ENCODE measurements at places on chromosomes 5 and 9. TPM values are rescaled to one million over a fixed set of nuclear protein-coding genes. Genes with fewer than 3 reads are reported as not detected.
A peak's percentile ranks its signal among the peaks of the same experiment; 100 is the strongest.

DNA sequence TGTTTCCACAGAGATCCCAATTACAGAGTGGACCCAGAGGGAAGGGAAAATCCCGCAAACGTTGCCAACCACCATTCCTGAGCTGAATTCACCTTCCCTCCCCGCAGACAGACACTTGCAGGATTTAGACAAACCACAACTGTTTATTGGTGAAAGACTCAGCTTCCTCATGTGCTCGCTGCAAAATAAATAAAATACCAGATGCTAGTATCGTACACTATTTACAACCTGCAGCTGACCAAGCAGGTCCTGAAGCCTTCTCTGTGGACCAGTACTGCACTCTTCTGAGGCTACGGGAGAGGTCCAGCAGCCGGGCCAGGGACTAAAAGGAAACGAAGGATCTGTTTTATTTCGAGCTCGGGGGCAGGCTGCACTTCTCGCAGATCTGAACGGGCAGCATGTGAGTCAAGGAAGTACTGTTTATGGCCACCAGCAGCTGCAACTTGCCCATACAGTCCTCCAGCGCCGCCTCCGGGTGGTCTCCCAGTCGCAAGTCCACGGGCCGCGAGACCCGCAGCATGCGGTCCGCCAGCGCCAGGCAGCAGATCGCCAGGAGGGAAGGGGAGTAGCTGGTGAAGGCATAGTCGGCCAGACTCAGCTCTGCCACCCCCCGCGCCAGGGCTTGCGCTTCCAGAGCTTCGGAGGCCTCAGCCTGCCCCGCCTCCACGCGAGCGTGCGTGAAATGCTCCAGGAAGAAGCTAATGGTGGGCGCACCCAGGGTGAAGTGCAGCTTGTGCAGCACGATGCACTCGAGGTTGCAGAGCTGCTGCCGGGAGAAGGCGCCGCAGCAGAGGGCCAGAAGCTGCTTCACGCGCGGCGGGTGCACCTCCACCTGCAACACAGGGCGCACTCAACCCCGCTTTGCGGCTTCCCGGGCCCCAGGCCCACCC lies 2.1 kb downstream of the CCNO start:
- no peak for DNase-seq

GRCh38 chr5:113170707-113171106 lies 194.1 kb downstream of the DCP2 start:
- no peak for DNase-seq

DNA sequence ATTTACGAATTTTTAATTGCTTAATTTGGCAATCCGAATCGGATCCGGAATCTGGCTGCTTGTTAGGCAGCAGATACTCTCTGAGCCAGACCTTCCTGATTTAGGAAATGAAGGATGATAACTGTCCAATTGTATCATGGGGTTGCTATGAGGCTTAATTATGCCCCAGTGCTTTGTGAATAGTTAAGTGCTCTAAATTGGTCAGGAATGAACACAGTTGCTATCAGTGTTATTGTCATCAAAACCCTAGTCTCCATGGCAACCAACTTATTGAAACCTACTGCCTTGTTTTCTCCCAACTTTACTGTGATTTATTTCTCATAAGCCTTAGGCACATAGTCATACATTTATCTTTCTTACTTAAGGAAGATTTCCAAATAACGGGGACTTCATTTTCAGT lies 47.9 kb downstream of the MAMDC2 start:
- no peak for DNase-seq

DNA sequence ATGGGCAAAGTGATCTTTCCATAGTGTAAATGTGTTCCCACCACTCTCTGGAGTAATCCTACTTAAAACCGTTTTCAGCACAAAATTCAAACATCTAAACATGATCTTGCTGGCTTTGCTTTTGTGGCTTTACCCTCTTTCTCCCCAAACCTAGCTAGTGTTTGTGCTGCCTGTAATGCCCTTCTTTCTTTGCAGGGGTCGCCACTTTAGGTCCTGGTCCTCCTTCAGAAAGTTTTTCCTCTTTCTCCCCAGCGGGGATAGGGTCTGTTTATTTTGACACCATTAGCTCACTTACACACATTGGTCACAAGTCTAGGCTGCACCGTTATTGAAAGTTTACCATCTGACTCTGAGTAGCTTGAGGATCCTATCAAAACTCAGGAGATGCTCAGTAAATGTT lies 736 bp upstream of the HSD17B4 start:
- no peak for DNase-seq

- DNase-seq = no peak
Measured at GRCh38 chr9:69745716-69746437, 13.9 kb downstream of the PTAR1 start.

DNA sequence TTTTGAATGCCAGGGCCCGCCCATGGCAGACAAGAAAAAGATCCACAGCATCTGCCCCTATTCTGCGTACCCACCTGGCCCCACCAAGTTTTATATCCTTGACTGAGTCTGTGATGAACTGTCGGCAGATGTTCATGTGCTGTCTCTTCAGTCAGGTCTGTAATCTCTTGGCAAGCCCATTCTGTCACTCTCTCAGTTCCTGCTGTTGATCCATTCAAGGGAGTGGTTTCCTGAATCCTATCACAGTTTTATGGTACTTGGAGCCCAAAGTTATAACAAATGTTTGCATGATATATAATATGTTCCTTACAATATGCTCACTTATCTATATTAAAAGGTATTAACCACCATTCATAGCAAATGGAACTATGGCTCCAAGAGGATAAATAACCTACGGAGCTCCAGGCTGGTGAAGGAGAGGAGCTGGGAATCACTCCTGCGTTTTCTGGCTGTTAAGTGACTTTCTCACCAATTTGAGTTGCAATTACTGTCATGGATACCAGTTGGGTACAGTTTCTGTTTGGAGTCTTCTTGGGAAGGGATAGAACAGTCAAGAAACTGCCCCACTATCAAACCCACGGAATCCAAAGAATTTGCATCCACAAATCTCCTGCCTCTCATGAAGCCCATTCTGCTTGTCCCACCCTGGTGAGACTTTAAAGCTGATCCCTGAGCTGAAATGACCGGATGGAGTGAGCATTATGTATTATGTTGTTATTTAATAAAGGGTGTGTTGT lies 103.4 kb upstream of the SPRY4 start:
- DNase-seq = no peak

DNA sequence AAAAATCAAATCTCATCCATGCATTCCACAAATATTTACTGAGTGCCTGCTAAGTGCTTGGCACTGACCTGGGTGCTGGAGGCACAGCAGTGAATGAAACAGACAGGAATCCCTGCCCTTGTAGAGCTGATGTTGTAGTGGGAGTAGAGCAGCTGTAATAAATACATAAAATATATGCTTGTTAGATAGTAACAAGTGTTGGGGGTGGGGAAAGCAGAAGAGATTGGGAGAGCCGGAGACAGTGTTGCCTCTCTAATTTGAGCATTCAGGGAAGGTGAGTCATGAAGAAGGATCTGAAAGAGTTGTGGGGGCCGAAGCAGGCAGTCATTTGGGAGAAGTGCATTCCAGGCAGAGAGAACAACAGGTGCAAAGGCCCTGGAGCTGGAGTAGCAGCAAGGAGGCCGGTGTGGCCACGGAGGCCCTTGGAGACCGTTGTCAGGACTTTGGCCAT lies 97.9 kb downstream of the ZNF618 start:
- no peak for DNase-seq

- DNase-seq = no peak
Measured at GRCh38 chr9:69376651-69377050, 51.6 kb downstream of the ENTREP1 start.

DNA sequence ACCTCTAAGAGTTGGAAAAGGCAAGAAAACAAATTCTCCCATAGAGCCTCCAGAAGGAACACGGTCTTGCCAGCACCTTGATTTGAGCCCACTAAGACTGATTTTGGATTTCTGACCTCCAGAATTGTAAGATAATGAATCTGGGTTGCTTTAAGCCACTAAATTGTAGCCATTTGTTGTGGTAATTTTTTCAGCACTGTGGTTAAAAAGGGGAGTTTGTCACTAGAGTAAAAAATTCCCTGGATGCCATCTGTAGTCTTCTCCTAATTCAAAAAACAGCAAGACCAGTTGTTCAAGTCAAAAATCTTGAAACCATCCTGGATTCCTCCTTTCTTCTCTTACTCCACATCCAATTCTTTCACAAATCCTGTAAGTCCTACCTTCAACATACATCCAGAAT lies 39.6 kb downstream of the NRG2 start:
- DNase-seq = no peak

DNA sequence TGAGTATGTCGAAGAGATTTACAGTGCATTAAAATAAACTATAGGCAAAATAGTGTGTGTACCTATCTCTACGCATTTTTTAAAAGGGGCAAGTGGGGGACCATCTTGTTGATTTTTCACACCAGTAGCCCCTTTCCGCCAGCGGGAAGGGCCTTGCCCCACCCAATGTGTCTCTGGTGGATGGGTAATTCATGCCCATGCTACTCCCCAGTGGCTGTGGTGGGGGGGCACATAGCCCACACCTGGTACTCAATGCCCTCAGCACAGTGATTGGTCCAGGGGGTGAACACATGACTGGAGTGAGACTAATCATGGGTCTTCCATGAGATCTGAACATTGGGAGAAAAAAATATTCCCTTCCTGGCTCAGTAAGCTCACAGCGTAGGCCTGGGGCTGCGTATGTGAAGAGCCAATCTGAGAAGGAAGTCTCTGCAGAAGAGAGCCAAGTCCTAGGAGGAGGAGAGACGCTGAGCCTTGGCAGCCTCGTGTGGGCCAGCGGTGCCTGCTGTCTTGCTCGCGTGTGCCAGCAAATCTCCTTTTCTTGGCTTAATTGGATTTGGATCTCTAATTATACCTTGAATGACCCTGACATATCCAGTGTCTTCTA lies 103.4 kb downstream of the ADAMTS2 start:
- DNase-seq = no peak

DNA sequence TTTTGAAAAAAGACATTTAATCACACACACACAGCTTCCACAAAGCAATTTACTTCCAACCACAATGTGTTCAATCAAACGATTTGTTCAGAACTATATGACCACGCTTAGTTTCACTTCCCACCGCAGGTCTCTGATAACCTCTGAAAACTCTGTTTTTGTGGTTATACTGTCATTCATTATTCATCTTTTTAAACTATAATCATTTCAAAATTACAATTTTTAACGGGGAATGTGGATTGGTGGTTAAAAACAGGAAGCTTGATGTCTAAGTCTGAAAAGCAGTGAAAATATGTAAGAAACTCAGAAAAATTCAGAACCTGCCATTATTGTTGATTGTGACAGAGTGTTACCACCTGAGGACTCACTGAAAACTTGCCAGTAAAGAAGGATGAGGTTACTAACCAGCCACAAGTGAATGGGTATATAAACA lies 12.7 kb upstream of the TMEM174 start:
- no peak for DNase-seq

- no peak for DNase-seq
Measured at GRCh38 chr9:68739621-68740174, 34.7 kb downstream of the PIP5K1B start.

DNA sequence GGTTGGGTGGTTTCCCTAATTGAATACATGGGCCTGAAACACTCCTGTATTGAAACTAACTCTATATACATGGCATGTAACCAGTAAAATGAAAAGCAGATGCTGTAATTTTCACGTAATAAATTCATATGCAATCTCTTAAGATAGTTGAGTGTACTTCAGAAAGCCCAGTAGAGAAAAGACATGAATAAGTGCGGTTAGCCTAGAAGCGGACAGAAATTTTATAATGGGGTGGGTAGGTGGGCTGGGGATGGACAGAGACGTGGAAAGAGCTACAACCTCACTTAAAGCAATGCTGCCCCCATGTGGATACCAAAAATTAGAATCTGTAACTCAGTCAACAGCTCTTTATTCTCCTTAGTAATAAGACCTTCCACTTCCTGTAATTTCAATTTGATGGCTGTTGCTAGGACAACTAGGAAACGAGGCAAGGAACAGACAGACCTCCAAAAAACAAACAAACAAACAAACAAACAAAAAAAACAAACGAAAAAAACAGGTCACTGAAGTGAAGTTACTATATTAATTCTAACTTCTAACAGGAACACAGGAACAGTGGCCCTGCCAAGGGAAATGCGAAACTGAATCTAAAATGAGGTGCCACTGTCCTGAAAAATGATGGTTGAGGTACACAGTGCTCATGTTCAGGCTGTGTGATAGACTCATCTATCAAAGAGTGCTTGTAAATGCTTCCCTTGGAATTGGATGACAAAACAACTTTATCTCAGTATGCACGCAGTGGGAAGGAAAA lies 103.4 kb upstream of the GNA14 start:
- DNase-seq = peak; percentile 12

GRCh38 chr9:96599298-96599697 lies 20.3 kb downstream of the CDC14B start:
- DNase-seq = no peak

GRCh38 chr9:87898151-87898550 lies 15.5 kb downstream of the SPATA31E1 start:
- DNase-seq = no peak

GRCh38 chr9:76371901-76372300 lies 22.3 kb downstream of the RFK start:
- no peak for DNase-seq

The BASP1 gene
- total RNA-seq = 0.34 TPM

The TTC1 gene
- total RNA-seq = 48.1 TPM

The CAMK2A gene
- total RNA-seq = not detected

The CCDC183 gene
- total RNA-seq = 2.8 TPM

The SPATA6L gene
- total RNA-seq = 0.57 TPM

The SH3RF2 gene
- total RNA-seq = 14.3 TPM

The HMCN2 gene
- 0.22 TPM for total RNA-seq

The CHSY3 gene
- 2.3 TPM for total RNA-seq

All from HCT116 (cell line).